ENCODE measurements at places on chromosomes 16 and 17. TPM values are rescaled to one million over a fixed set of nuclear protein-coding genes. Genes with fewer than 3 reads are reported as not detected.

Gene KRTAP4-8
- total RNA-seq = not detected

Gene INCA1
- total RNA-seq = 0.25 TPM

Gene TNRC6C
- total RNA-seq = 16.0 TPM

Gene MEIOB
- total RNA-seq = not detected

Gene PARN
- 13.8 TPM for total RNA-seq

Gene MYH13
- not detected for total RNA-seq

Gene PAFAH1B1
- total RNA-seq = 151 TPM

Gene CXCL16
- total RNA-seq = 1.3 TPM

Gene GFAP
- total RNA-seq = not detected

Gene CACNG3
- total RNA-seq = not detected

Gene KRT14
- total RNA-seq = not detected

Gene C16orf54
- not detected for total RNA-seq

Gene SULT1A1
- 0.76 TPM for total RNA-seq

Gene GJC1
- total RNA-seq = 12.6 TPM

Gene SYCE1L
- total RNA-seq = 5.0 TPM

Gene ZP2
- total RNA-seq = not detected
